ENCODE measurements at places on chromosomes 12 and 14.

DNA sequence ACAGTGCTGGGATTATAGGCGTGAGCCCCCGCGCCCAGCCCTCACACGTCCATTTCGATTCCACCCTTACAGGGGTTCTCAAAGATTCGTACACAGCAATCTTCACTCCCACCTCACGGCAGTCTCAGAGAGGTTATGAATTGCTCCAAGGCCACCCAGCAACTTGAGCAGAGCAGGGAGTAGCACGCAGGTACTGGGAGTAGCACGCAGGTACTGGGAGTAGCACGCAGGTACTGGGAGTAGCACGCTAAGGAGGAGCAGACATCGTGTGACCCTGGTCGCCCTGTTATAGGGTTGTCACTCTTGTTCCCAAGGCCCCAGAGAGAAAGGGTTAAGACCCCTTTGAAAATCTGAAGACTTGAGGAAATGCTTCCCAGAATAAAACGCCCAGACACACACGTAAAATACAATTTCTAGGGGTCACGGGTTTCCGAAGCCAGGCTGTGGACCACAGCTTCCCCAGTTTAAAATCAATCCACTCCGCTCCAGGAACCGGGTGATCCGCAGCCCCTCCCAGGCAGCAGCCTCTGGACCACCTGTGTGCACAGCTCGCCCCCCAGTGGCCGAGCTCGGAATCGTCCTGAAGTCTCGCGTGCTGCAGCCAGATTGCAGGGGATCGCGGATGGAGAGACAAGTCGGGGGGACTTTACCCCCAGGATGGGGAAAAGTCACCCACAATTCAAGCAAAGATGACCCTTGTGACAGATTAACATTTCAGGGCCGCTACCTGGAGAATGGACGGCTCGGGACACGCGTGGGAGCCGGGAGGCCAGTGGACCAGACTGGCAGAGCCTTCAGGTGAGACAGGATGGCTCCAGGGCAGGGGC lies 92.0 kb downstream of the SCARB1 start:
- peak; percentile 68 for DNase-seq

- no peak for DNase-seq
Observed at GRCh38 chr14:95071649-95072280, 85.6 kb downstream of the DICER1 start.

- no peak for DNase-seq
Observed at GRCh38 chr12:67929384-67929772, 59.9 kb upstream of the IFNG-AS1 start.

- peak; percentile 94 for DNase-seq
Observed at GRCh38 chr12:75705749-75706711, 194.6 kb upstream of the KRR1 start.

DNA sequence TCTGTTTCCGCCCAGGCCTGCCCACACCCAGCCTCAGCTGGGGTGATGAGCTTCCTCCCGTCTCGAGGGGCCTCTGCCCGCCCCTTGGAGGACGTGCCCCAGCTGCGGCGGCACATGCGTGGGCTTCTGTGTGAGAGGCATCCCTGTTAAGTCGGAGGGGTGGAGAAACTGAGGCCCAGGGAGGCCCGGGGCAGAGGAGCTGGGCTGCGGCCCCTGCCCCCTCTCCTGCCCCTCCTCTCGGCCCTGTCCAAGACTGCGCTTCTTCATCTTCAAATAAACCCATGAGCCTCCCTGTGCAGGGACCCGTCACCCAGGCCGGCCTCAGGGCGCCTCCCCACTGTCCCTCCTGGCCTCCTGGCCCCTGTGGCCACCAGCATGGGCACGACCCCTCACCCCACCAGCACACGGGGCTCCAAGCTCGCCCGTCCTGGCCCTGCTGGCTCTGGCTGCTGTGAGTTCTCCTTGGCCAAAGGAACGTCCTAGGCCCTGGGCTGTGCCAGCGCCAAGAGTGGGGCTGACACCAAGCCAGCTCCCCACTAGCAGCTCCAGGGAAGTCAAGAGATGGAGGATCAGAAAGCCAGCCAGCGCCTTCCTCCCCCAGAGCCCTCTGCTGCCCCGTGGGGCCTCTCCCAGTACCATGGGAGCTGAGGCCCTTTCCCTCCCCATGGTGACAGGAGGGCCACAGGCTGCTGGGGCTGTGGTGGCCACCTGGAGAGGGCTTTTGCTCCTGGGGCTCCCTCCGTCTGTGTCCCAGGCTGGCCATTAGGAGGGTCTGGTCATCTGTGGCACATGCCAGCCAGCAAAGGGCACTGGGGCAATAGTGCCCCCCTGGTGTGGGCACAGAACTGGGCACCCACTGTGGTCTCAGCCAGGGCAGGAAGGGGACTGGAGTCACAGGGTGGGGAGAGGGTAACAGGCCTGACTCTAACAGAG lies 180.4 kb downstream of the KIF26A start:
- no peak for DNase-seq

GRCh38 chr14:38553586-38553985 lies 297.7 kb upstream of the CLEC14A start:
- peak; percentile 98 for DNase-seq

- no peak for DNase-seq
Observed at GRCh38 chr14:24695265-24696241, 61.6 kb upstream of the GZMB start.

GRCh38 chr14:58540749-58541632 lies 96.8 kb upstream of the DACT1 start:
- DNase-seq = no peak

DNA sequence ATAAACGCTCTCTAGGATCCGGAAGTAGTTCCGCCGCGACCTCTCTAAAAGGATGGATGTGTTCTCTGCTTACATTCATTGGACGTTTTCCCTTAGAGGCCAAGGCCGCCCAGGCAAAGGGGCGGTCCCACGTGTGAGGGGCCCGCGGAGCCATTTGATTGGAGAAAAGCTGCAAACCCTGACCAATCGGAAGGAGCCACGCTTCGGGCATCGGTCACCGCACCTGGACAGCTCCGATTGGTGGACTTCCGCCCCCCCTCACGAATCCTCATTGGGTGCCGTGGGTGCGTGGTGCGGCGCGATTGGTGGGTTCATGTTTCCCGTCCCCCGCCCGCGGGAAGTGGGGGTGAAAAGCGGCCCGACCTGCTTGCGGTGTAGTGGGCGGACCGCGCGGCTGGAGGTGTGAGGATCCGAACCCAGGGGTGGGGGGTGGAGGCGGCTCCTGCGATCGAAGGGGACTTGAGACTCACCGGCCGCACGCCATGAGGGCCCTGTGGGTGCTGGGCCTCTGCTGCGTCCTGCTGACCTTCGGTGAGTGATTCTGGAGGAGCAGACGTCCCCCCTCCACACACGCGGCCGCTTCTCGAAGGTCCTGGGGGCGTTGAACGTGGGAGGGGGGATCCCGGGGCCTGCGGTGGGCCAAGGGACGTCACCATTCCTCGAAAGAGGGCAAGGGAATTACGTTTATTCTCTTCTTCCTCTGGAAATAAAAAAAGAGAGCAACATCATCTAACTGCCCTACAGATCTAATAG lies at the start of gene HSP90B1:
TSS of gene HSP90B1 (plus strand) at position 377 of the 753 bp plus-strand sequence. CDS start at position 483, 106 bp downstream.
- DNase-seq = peak; percentile 100

GRCh38 chr12:111893287-111893686 lies 51.3 kb downstream of the MAPKAPK5 start:
- no peak for DNase-seq

GRCh38 chr12:84058136-84058535 lies 854.5 kb downstream of the SLC6A15 start:
- DNase-seq = no peak

- no peak for DNase-seq
Observed at GRCh38 chr12:121620333-121620891, 5.9 kb upstream of the ORAI1 start.

DNA sequence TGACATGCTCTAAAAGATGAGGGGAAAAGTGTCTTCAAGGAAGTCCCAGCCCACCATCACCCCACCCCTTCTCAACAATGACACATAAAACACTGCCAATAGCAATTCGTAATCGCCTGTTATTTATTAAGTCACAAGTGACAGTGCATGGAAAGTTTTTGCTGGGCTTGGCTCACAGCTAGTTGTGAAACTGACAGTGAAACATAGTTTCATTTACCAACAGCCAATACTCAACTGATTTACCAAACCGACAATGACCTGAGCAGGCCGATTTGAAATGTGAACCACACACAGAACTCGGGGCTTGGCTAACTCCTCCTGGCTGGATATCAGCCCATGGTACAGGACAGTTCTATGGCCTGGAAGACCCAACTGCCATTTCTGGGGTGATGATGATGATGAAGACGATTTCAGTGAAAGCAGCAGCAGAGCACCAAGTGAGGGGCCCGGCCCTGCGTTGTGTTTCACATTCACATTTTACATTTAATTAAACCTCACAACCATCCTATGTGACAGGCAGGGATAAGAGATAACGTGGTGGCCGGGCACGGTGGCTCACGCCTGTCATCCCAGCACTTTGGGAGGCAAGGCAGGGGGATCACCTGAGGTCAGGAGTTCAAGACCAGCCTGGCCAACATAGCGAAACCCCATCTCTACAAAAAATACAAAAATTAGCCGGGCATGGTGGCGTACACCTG lies 42.7 kb downstream of the CAMKK2 start:
- no peak for DNase-seq

DNA sequence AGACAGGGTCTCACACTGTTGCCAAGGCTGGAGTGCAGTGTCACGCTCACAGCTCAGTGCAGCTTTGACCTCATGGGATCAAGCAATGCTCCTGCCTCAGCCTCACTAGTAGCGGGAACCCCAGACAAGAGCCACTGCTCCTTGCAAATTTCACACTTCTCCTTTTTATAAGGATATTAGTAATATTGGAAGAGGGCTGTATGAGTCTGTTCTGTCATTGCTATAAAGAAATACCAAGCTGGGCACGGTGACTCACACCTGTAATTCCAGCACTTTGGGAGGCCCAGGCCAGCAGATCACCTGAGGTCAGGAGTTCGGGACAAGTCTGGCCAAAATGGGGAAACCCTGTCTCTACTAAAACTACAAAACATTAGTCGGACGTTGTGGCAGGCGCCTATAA lies 12.9 kb upstream of the ORAI1 start:
- DNase-seq = no peak

GRCh38 chr12:26648584-26648983 lies 184.4 kb downstream of the ITPR2 start:
- DNase-seq = peak; percentile 96

DNA sequence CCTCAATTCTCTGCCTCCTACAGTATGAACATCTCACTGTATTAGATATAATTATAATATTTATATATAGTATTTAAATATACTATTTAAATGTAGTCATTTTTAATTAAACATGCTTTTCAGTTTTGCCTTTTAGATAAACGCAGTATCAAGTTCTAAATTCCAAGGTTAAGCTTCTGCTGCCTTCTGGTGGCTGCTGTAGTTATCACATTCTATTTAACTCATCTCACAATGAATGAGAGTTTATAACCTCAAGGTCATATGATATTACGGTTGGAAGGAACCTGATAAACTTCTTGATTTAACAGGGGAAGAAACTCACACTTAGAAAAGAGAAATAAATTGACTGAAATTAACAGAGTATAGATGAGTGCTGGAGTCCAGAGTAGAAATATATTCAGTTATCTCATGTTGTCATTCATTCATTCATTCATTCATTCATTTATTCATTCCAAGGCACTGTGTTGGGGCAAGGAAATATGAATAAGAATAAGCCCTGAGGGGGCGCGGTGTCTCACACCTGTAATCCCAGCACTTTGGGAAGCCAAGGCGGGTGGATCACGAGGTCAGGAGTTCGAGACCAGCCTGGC lies 31.9 kb downstream of the GUCY2C start:
- peak; percentile 24 for DNase-seq

DNA sequence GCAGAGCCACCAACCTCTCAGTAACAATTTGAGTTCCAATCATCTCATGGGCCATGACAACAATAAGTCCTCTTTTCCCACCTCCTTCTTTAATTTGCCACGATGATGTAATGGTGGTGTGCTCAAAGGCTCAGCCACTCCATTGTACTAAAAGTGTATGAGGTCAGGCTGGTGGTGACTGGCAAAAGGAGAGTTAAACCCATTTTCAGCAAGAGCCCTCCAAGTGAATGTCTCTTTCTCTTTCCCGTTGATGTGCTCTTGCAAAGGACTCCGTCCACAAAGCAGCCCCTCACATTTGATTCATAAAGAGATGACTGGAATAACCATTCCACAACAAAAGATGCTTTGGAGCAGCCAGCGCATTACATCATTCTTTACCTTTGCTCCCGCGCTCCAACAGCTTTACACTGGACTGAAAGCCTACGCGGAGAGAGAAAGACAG lies 41.6 kb downstream of the DUSP16 start:
- DNase-seq = no peak

DNA sequence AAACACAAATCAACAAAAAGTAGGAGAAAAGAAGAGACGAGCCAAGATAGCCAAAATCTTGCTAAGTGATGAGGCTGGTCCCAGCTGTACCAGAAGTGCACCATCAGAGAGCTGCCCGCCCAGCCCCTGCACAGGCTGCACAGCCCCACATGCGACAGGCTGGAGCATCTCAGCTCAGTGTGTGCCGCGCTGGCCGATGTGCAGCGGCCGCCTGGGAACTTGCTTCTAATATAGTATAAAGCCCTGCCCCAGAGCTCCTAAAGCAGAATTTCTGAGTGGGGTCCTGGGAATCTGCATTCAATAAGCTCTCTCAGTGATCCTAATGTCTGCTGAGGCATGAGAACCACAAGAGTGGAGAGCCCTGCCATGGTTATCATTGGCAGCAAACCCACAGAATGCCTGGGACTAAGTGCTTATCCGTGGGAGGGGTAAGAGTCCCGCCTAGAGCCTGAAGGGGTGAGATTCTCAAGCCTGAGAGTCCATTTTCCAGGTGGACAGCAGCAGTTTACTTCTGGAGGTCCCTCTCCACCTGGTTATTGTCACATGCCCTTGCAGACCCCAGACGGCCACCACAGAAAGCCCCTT lies 171.6 kb downstream of the DPF3 start:
- DNase-seq = no peak

DNA sequence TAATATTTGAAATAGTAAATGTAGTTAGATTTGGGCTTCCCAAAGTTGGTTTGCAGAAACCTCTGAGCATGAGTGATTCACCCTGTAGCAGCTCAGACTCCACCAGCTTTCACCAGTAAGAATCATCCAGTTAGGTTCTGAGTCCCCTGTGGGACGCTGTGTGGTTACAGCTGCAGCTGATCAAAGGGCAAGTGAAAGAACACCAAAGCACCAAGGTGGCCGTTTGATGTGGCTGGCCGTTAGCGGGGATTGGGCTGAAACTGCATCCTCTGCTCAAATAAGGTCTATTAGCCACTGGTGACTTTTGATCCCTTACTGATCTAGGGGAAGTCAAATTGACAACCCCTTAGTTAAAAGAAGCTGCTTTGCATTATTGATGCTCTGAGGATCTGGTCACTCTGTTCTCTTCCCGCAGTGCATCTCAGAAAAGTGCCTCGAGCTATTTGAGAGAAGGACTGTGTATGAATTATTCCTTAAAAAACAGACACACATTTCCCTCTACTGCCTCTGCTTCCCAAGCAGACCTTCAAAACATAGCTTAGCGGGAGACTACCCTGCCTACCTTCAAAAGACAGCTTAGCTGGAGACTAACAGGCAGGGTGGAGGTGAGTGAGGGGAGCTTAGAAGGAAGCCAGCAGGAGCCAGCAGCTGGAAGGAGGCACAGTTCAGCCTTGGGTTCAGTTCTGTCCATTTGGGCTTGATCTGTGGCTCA lies 3.7 kb downstream of the ABHD12B start:
- DNase-seq = peak; percentile 20

All from fibroblast of skin of abdomen (primary cell).